NCI-H187 (cell line): ENCODE measurements at places on chromosomes 1 and 21.

DNA sequence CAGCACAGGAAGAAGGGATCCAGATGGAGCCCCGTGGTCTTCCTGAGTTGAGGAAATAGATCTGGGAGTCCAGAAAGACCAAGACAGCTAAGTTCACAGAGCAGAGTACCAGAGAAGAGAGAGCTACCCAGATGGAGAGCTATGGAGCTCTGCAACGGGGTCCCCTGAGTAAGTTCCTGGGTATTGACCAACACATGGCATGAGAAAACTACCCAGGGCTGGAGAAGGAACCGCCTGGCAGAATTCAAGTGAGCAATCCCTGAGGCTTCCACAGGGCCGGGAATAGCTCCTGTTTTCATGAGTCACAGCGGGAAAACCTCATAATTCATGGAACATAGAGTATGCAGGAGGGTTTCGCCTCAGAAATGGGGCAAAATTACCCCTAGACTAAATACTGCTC, 19.7 kb downstream of the STPG1 start:
- no peak for DNase-seq

DNA sequence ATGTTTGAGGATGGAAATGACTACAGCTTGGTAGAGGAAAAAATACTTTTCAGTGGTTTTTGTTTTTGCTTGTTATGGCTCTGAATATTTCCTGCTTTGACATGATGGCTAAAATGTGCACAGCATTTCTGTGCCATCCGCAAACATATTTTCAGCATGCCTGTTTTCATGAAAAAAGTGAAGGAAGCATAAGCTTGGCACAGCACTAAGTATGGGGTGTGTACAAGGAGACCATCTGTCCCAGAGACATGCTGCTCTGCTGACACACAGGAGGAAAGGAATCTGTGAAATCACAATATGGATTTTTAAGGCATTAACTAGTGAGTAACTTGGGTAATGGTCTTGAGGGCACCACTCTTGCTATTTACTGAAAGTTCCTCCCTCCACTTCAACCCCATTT, 595.5 kb downstream of the RWDD3 start:
- no peak for DNase-seq

DNA sequence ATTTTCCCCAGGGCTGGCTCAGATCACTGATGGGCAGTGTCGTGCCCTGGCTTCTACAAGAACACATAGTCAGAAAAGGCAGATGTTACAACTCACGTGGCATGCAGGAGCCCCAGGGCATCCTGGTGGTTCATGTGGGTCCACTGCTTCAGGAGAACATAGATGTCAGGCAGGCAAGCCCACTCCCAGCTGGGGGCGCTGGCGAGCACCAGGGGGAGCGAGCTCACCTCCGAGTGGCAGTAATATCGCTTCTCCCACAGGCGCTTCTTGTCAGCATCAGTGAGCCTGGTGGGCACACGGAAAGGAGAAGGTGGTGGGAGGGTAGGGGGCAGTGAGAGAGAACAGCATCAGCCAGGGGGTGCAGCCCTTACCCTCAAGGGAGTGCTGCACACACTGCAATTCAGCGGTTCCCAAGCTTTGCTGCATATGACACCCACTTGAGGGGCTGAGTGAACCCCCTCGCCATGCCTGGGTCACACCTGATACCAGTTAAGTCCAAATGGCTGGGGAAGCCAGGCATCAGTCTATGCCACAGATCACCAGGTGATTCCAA, 34.3 kb upstream of the PPP1R15B start:
- DNase-seq: no peak

- no peak for DNase-seq
Measured at GRCh38 chr1:90486134-90486824, 230.8 kb downstream of the BARHL2 start.

GRCh38 chr1:172324761-172325160, 95.7 kb upstream of the C1orf105 start:
- DNase-seq: no peak

- DNase-seq: no peak
Measured at GRCh38 chr21:40433538-40433937, 413.4 kb downstream of the DSCAM start.

DNA sequence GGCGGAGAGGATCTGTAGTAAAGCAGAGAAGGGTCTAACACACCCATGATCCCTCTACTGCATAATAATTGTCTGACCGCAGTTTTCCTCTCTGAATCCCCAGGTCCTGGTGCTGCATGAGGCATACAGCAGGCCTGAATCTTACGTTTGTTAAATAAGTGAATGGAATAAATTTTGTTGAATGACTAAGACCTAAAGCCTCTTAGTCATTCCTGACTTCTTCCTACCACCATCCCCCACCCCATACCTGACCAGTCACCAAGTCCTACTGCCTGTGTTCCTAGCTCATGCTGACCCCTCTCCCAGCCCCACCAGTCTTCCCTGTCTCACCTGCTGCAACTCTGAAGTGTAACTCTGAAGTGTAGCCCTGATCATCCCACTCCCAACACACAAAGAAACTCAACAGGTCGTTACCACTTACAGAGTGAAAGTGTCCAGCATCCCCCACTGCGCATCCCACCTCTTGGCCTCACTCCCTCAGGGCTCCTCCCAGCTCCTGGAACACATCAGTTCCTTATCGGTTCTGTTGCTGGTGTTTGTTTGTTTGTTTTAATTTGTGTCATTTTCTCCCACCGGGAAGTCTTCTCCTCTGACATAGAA, 9.7 kb downstream of the GJA5 start:
- DNase-seq: no peak

DNA sequence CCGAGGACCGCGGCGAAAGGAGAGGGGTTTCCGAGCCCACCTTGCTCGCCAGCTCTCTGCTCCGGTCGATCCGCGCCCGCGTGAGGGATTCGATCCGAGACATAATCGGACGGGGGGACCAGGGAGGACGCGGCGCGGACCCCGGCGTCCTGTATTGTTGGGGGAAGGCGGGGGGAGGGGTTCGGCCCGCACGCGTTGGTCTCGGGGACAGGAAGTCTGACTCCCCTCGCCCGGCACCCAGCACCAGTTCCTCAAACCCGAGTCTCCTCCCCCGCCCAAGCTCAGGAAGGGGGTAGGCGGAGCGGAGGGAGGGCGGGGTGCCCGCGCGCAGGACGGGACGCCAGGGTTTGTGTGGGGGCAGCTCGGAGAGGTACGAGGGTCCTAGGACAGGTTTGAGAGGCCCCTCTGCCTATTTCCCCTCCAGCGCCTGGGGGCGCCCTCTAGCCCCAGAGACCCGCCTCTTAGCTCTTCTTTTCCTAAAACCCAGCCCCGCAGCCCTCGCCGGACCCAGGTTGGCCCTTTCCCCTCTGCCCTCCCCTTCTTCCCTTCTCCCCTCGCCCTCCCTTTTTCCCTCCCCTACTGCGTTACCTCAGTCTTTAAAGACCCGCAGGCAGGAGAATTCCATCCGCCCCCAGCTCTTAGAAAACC, at the start of gene ARHGEF2:
TSS of gene ARHGEF2 (minus strand) at position 223 of the 648 bp plus-strand sequence. CDS start at position 103, 120 bp downstream.
- DNase-seq: no peak

DNA sequence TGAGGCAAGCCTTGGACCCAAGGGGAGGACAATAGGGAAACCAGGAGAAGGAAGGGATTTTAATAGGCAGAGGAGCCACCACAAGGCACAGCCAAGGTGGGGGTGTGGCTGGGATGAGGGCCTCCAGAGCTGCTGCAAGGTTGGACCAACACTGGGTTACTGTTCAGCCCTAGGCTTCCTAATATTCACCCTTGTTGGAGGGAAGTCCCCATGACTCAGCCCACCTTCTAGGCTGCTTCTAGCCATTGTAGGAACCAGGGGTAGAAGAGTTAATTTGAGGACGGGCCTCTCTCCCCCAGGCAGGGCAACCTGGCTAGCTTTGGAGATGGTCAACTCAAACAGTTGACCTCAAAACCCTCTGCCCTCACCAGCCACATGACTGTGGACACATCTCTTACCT, 59.5 kb downstream of the KCNN3 start:
- DNase-seq: no peak

DNA sequence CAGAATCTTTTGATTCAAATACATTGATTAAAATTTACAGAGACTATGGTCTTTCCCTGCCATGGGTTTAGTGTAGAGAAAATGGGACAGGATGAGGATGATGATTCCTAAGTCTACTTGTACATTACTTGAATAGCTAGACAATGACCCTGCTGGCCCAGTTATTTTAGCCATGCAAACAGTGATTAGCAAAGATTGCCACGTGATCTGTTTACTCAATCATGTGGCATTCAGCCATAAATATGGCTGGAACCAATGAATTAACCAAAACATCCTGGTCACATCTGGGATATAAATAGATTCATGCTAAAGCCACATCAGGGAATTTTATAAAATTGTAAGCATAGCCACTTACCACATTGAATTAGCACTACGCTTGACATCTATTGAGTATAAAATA, 167.3 kb downstream of the PBX1 start:
- no peak for DNase-seq

- DNase-seq: no peak
Measured at GRCh38 chr1:54506594-54506993, 41.4 kb upstream of the ACOT11 start.

DNA sequence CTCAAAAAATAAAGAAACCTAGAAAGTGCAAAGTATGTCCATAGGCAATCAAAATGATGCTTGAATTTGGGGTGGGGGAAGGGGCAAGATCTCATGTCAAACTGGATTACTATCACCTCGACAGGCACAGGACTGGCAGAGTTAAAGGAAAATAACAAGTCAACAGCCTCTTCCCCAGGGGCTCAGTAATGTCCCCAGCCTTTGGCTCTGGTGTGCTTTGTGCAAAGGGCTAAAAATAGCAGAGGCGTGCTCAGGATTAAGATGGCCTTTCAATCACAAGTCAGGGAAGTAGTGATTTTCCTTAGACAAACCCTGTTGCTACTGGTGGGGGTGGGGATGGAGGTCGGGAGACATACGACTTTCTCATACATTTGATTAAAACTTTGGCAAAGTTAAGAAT, 63.5 kb upstream of the OLIG2 start:
- no peak for DNase-seq

GRCh38 chr1:21919520-21919919, 17.6 kb downstream of the HSPG2 start:
- DNase-seq: no peak

DNA sequence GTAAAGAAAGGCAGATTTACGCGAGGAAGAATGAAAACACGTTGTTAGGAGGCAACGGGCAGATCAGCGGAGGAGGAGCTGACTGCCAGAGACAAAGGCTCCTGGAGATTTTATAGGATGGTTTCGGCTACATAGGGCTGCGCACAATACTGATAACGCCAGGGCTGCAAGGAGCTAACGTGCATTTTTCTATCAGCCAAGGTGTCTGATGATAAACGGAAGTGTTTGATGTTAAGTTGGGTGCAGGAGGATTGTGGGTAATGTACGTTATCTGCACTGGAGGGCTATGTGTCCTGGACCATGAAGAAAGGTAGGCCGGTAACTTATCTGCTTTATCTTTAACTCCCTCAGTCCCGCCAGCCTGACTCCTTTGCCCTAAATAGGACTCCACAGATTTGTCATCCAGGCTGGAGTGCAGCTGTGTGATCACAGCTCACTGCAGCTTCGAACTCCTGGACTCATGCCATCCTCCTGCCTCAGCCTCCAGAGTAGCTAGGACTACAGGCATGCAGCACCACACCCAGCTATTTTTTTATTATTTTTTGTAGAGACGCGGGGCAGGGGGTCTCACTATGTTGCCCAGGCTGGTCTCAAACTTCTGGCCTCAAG, 29.6 kb downstream of the SETD4 start:
- no peak for DNase-seq

GRCh38 chr1:162000053-162000420, 23.6 kb downstream of the OLFML2B start:
- DNase-seq: no peak

- no peak for DNase-seq
Measured at GRCh38 chr21:15976807-15977206, 247.0 kb downstream of the USP25 start.

GRCh38 chr1:180042988-180043622, 88.5 kb downstream of the CEP350 start:
- no peak for DNase-seq

- DNase-seq: no peak
Measured at GRCh38 chr1:184112176-184112948, 60.8 kb downstream of the TSEN15 start.

DNA sequence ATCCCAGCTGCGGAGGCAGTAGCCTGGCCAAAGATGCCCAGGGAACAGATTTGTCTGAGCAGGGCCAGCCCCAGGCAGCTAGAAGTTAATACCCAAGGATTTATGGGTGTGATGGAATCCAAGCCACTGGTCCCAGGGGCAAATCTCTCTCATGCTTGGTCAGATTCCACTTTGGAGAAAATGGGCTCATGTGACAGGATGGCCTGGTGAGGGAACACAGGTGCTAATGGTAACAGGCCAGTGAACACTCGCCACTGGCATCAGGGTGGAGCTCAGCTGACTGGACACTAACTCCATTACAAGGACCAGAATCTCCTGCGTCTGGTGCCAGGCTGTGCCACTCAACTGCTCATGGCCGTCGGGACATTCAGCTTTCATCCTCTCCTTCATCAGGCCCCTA, 12.0 kb downstream of the MDM4 start:
- DNase-seq: no peak

GRCh38 chr1:89545264-89546038, 20.8 kb downstream of the LRRC8B start:
- DNase-seq: no peak

DNA sequence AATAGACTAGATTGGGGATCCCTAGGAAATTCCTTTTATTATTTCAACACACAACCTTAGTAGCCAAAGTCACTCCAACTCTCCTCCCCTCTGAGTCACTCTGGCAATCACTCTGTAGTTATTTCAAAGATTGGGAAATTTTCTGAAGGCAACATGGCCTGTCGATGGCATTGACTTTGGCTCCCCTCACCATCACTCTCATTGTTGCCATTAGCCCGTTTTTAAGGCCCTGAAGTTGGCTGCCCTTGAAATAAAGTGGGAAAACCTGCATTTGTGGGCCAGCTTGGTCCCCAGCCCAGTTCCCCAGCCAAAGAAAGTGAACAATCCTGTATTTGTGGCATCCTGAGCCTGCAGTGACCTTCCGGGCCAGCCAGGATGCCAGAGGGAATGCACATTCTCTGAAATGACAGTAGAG, 52.5 kb downstream of the CDC7 start:
- DNase-seq: no peak

DNA sequence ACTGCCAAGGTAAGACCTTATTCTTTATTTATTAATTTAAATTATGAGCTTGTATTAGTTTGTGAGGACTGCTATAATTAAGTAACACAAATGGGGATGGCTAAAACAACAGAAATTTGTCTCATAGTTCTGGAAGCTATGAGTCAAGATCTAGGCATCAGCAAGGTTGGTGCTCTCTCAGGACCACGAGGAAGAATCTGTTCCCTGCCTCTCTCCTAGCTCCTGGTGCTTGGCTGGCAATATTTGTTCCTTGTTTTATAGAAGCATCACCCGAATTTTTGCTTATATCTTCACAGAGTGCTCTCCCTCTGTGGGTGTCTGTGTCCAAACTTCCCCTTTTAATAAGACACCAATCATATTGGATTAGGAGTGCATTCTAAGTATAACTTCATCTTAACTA, 41.4 kb upstream of the CCDC190 start:
- no peak for DNase-seq
